Epithelial cell of alveolus of lung (primary cell): ENCODE measurements at places on chromosomes 7 and 10. TPM values are rescaled to one million over a fixed set of nuclear protein-coding genes. Genes with fewer than 3 reads are reported as not detected.

Gene CLEC5A
- not detected in 2 replicates for total RNA-seq

Gene SOSTDC1
- total RNA-seq: 0.39 and 1.1 TPM in 2 replicates

Gene IFIT3
- 9.0 and 18.0 TPM in 2 replicates for total RNA-seq

Gene CCNJ
- 4.5 and 4.9 TPM in 2 replicates for total RNA-seq

Gene ATP5MK
- total RNA-seq: 211 and 238 TPM in 2 replicates

Gene AGAP6
- total RNA-seq: 1.6 and 3.7 TPM in 2 replicates

Gene SGMS1
- total RNA-seq: 15.5 and 25.3 TPM in 2 replicates

Gene TM9SF3
- total RNA-seq: 63.4 and 66.8 TPM in 2 replicates

Gene DUSP5
- 4.5 and 33.7 TPM in 2 replicates for total RNA-seq

Gene CRPPA
- total RNA-seq: 0.48 and 0.78 TPM in 2 replicates

Gene C10orf62
- not detected in 2 replicates for total RNA-seq

Gene HOXA3
- total RNA-seq: 8.1 and 9.4 TPM in 2 replicates

Gene GARIN1A
- under 0.01 and 0.32 TPM in 2 replicates for total RNA-seq

Gene RADIL
- 0.78 and 7.1 TPM in 2 replicates for total RNA-seq

Gene KCNIP2
- total RNA-seq: 0.13 and 3.6 TPM in 2 replicates

Gene EIF3A
- total RNA-seq: 74.6 and 79.5 TPM in 2 replicates

Gene BTBD16
- total RNA-seq: not detected in 2 replicates

Gene CALML5
- total RNA-seq: not detected in 2 replicates

Gene AP5Z1
- 20.6 and 37.6 TPM in 2 replicates for total RNA-seq

Gene NPFFR1
- not detected in 2 replicates for total RNA-seq

Gene HOXA10
- total RNA-seq: not detected in 2 replicates

Gene ASZ1
- 0.24 TPM in 1 of 2 replicates, not detected in the other for total RNA-seq

Gene KCNH2
- under 0.01 and 0.16 TPM in 2 replicates for total RNA-seq

Gene SPAM1
- not detected in 2 replicates for total RNA-seq

Gene TUBB8
- under 0.01 TPM in 1 of 2 replicates, not detected in the other for total RNA-seq

Gene CALHM3
- not detected in 2 replicates for total RNA-seq

Gene HSPA12A
- total RNA-seq: 3.0 and 5.2 TPM in 2 replicates

Gene TMEM184A
- 0.13 TPM in 1 of 2 replicates, not detected in the other for total RNA-seq

Gene SCD
- total RNA-seq: 122 and 749 TPM in 2 replicates

Gene ERLIN1
- total RNA-seq: 17.2 and 28.1 TPM in 2 replicates

Gene EN2
- total RNA-seq: not detected in 2 replicates

Gene ST8SIA6
- total RNA-seq: under 0.01 and 0.88 TPM in 2 replicates

Gene CCZ1
- 35.0 and 72.9 TPM in 2 replicates for total RNA-seq

Gene PNLIP
- total RNA-seq: not detected in 2 replicates

Gene SLC26A3
- not detected in 2 replicates for total RNA-seq

Gene HMX2
- total RNA-seq: not detected in 2 replicates

Gene ADAMTS14
- total RNA-seq: 0.08 and 0.39 TPM in 2 replicates

Gene C10orf105
- total RNA-seq: not detected in 2 replicates

Gene GPNMB
- total RNA-seq: 5.1 and 13.7 TPM in 2 replicates

Gene KIAA1217
- total RNA-seq: 3.7 and 5.6 TPM in 2 replicates

Gene SPDYE5
- not detected in 2 replicates for total RNA-seq

Gene ZNF862
- 2.1 and 24.7 TPM in 2 replicates for total RNA-seq

Gene GIMAP5
- total RNA-seq: 0.13 TPM in 1 of 2 replicates, not detected in the other

Gene CEP55
- 8.3 and 39.0 TPM in 2 replicates for total RNA-seq
